ENCODE measurements at places on chromosomes 13 and 19. TPM values are rescaled to one million over a fixed set of nuclear protein-coding genes. Genes with fewer than 3 reads are reported as not detected.

GRCh38 chr19:51259348-51260245 lies 8.7 kb downstream of the SIGLECL1 start:
- DNase-seq = no peak

- DNase-seq = no peak
These were observed 12.0 kb downstream of the COQ8B start for GRCh38 chr19:40704491-40705361.

KLK12 gene
- 1.6 TPM for total RNA-seq

SIAH3 gene
- total RNA-seq = 0.53 TPM

CYP2B6 gene
- 1.2 TPM for total RNA-seq

- DNase-seq = no peak
These were observed 261 bp downstream of the PRKD2 start for GRCh38 chr19:46716672-46717033.

- no peak for DNase-seq
These were observed 3.2 kb upstream of the SIX5 start for GRCh38 chr19:45772130-45772840.

SYT5 gene
- total RNA-seq = 9.1 TPM

- DNase-seq = no peak
These were observed 61.5 kb downstream of the ZIC5 start for GRCh38 chr13:99909836-99910619.

- no peak for DNase-seq
These were observed 257.0 kb downstream of the TSHZ3 start for GRCh38 chr19:31092274-31092673.

UCHL3 gene
- total RNA-seq = 31.1 TPM

ZNF530 gene
- 4.8 TPM for total RNA-seq

- no peak for DNase-seq
These were observed 39.3 kb upstream of the IGFL1 start for GRCh38 chr19:46189971-46190888.

ARHGAP45 gene
- 2.6 TPM for total RNA-seq

DNA sequence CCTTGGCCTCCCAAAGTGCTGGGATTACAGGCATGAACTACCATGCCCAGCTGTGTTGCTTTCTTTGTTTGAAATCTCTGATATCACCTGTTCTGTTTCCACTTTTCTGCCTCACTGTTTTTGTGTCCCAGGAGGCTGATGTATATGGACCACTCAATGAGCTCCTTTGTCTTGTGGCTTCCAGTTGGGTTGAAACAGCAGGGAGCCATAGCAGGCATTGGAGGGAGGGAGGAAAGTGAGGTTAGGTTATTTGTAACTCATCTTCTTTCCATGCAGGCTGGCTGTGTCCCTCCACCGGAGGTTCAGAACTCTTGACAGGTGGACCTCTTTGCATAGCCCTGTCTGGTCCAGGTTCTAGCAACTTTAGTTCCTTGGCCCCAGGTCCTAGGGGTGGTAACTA lies 6.1 kb upstream of the CYP4F22 start:
- DNase-seq = no peak

GRCh38 chr13:70043685-70044084 lies 63.9 kb upstream of the ATXN8OS start:
- no peak for DNase-seq

- no peak for DNase-seq
These were observed 122.5 kb downstream of the RGCC start for GRCh38 chr13:41579881-41580280.

DNA sequence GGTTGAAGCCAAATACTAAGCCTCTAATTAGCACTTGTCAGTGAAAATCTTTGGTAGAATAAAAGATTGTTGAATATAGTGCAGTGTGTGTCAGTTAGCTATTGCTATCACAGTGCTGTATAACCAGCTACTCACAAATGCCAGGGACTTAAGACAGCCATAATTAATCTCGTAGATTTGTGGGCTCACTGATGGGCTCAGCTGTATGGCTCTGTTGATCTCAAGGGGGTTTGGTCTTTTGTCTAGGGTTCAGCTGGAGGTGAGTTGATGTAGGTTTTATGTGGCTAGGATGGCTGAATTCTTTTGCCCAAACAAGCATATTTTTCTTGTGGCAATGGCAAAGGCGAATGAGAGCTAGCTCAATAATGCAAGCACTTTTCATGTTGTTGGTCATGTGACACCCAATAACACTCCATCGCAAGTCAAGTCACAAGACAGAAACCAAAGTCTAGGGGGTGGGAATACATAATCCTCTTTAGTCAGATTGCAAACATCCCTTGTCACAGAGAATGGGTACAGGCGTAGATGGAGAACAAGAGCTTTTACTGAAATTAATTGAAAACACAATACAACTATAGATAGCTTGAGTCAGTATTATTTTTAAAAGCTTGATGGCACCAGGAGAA lies 121.7 kb upstream of the EDNRB start:
- no peak for DNase-seq

WDR62 gene
- total RNA-seq = 3.3 TPM

- no peak for DNase-seq
These were observed 146.7 kb upstream of the FNDC3A start for GRCh38 chr13:48828962-48829411.

GRCh38 chr19:58059003-58059670 lies at the start of gene ZNF135:
Gene ZNF135, plus strand, starts transcription at chr19:58059282. Its CDS starts 721 bp downstream, at chr19:58060003.
- peak; percentile 86 for DNase-seq

All from type B pancreatic cell (in vitro differentiated cells).